ENCODE measurements at places on chromosomes 7 and 10. TPM values are rescaled to one million over a fixed set of nuclear protein-coding genes. Genes with fewer than 3 reads are reported as not detected.

DNA sequence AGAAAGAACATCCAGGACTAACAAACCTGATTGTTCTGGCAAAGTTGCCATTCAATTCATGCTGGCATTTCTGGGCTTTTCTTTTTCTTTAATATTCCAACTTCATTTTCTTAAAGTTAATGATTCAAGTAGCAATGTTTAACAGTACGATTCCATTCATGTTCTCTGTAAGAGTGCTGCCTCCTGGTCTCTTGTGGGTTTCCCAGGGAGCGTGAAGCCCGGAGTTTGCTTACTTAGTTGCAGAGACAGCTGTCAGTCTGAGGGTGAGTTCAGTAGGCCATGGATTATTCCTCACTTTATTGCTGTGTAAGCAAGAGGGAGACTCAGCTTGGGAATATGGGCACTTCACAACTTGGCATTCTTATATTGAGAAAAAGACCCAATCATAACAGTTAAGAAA lies 142.2 kb downstream of the TWIST1 start:
- no peak for DNase-seq

GRCh38 chr10:58955615-58956014 lies 220.8 kb upstream of the PHYHIPL start:
- DNase-seq: no peak

Gene GNG11
- 33.2 TPM for total RNA-seq

DNA sequence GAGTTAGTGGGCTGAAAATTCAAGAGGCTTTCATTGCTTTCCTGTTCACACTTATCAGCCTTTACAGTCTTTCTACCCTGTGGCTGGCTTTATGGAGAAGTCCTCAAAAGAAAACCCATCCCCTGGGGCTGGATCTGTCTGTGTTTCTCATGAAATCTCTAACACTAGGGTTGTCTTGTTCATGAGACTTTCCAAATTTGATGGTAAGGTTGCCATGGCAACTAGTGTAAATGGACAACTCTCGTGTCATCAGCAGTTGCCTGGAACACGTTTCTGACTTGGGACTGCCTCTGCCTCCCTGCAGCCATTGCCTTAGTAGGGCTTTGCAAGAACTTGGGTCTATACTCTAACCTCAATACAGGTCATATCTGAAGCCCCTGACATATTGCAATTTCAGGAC lies 35.8 kb upstream of the PLPP4 start:
- no peak for DNase-seq

All from mesenteric fat pad (tissue), 1 donor.